HEK293T (cell line): ENCODE measurements at places on chromosomes 3 and 15.

DNA sequence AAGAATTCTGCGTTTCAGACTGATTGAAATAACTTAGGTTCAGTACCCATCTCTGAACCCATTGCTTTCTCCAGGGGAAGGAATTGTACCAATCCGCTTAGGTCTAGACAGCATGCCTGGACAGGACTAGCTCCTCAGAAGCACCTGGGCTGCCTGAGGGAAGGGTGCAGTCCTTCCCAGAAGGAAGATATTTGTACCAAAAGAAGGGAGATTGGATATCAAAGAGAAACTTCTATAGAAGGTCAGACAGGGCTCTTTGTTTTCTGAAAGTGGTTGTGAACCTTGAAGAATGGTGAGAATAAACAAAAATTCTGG, 133.8 kb upstream of the LRTM1 start:
- DNase-seq = no peak

- no peak for DNase-seq
Measured at GRCh38 chr15:29093065-29093435, 176.6 kb downstream of the NSMCE3 start.

DNA sequence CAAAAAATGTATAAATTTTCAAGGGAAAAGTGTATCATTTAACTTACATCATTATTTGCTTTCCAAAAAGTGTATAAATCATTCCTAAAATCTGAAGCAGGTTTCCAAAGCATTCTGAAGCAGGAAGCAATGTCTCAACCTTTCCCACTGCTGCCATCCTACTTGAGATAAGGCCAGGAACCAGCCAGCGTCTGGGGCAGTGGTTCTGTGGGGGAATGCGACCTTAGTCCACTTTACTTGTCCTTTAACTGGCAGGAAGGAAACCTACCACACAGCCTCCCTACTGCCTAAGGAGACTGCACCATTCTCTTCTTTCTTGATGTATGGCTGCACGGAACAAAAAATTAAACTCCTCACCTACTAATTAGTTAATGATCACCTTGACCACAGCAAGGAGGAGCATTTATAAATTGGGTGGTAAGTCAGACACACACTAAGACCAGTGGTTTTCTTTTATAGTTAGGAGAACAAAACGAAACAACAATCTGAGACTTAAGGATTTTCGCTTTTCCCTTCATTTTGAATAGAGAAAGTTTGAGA, 3.7 kb downstream of the SORD start:
- DNase-seq = no peak

DNA sequence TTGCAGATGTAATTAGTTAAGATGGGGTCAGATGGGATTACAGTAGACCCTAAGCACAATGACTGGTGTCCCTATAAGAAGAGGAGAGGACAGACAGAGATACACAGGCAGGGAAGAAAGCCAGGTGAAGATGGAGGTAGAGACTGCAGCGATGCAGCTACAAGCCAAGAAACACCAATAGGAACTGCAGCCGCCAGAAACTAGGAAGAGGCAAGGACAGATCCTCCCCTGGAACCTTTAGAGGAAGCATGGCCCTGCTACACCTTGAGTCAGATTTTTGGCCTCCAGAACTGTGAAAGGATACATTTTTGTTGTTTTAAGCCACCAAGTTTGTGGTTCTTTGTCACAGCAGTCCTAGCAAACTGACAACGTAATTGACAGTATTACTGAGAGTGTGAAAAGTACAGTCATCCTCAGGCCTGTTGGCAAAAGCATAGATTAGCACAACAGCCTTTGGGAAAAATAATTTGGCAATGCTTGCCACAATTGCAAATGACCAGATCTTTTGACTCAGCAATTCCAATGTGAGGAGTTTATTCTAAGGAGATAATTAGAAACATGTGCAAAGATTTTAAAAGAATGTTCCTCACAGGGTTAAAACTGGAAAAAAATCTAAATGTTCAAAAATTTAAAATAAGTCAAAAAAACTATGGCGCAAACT, 82.6 kb upstream of the TJP1 start:
- DNase-seq = no peak

GRCh38 chr15:82106679-82107078, 60.9 kb upstream of the MEX3B start:
- no peak for DNase-seq

GRCh38 chr3:162507397-162507796, 1010.8 kb downstream of the OTOL1 start:
- DNase-seq = no peak

DNA sequence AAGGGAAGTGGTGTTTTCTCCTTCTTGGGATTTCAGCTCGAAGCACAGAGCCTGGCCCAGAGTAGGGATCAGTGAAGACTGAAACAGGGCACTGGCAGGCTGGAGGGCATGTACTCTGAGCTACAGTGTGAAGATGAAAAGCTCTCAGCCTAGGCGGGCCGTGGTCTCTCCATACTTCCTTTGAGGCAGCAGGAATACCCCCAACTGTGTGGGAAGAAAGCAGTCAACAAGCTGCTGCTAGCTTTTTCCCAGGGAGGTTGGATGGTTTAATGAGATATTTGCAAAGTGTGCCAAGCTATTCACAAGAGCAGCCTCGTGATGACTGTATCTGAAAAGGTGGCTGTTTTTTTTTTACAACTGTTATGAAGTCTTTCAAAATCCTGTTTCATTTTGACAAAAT, 47.2 kb downstream of the NMNAT3 start:
- no peak for DNase-seq

DNA sequence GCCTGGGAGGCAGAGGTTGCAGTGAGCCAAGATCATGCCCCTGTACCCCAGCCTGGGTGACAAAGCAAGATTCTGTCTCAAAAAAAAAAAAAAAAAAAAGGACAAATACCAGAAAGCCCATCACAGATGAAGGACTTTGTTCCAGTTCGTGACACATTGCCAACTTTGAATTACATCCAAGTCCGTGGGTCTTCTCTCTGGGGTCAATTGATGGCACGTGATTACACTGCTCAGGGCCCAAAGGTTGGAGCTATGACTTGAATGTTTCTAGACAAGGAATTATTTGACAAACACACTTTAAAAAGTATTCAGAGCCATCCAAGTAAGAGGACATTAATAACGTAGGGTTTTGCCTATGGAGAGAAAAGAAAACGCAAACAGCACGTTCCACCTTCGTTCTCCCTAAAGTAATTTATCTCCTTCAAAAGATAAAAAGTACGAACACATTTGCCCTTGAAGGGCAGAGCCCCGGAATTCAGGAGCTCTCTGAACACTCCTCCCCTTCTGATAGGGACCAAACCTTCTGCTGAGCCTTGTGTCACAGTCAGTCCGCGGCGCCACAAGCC, 31.3 kb upstream of the ST3GAL6 start:
- no peak for DNase-seq

GRCh38 chr3:171774521-171774920, 35.8 kb downstream of the PLD1 start:
- no peak for DNase-seq

- DNase-seq = no peak
Measured at GRCh38 chr3:52088445-52089367, 32.3 kb upstream of the DUSP7 start.
